Activated CD8-positive, alpha-beta memory T cell treated with anti-CD3 and anti-CD28 coated beads for 1 hour (primary cell): ENCODE measurements at places on chromosomes 6 and 20.

GRCh38 chr20:440636-441035, 21.7 kb downstream of the TBC1D20 start:
- DNase-seq, result no peak

DNA sequence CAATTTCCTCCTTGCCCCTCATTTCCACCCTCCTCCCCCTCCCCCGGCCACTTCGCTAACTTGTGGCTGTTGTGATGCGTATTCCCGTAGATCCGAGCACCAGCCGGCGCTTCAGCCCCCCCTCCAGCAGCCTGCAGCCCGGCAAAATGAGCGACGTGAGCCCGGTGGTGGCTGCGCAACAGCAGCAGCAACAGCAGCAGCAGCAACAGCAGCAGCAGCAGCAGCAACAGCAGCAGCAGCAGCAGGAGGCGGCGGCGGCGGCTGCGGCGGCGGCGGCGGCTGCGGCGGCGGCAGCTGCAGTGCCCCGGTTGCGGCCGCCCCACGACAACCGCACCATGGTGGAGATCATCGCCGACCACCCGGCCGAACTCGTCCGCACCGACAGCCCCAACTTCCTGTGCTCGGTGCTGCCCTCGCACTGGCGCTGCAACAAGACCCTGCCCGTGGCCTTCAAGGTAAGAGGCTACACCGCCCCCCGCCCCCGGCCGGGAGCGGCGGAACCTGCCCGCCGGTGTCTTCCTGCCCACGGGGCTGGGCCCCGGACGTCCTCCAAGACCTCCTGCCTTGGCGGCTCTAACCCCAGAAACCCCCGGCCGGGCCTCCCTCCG, 44.9 kb upstream of the SUPT3H start:
- DNase-seq, result peak; percentile 42

DNA sequence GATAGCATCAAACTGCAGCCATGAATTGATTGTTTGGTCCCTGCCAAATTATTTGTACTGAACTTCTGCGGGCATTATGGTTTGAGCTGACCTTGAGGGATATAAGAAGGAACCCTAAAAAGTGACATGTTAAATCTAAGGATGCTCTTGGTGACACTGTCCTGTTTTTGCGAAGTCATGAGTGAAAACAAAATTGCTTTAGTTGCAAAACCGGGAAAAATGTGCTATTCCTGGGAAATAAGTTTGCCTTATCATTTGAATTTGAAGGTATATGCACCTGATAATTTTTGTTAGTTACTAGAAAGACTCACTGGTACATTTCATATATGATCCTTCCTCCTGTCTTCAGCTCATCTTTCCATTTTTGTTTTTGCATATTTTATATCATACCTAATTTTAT, 7.8 kb downstream of the KIAA0408 start:
- DNase-seq, result no peak

DNA sequence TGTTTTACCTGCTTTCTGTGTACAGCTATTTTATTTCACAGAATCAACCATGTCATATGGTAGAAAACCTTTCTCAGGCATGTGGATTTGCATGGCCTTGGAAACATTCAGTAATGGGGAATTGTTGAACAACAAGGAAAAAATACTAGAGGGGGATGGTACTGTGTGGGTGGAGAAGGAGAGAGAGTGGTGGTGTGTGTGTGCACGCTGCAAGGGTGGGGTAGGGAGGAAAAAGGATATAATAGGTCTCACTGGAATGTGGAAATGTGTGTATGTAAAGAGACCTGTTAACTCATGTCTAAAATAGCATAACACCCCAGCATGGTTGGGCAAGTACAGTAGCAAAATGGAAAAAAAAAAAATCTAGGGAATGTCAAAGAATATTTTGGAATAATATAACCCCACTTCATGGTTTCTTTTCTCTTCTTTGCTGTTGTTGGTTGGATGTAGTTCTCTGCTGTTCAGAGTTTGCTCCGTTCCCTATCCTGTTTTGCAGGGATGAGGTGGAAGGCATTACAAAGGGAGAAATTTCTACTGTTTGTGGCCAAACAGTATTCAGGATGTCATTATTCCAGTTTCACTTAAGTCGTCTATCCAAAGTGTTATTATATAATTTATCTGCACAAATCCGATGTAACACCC, 93.9 kb upstream of the CITED2 start:
- DNase-seq, result no peak

DNA sequence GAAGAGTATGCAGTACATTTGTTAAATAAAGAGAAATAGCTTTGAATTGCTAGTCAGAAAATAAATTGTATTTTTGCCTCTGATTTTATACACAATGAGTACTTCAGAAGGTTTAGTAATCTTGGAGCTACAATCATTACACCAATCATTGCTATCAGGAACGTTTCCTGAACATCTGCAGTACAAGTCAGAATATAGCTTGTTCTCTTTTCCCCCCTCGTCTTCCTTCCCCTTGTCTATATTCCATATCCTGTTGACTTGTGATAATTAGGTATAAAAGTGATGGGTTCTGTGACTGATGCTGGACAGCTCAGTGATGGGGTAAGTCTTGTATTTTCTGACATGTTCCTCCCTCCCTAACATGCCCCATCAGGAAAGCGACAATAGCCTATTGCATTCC, 94.0 kb downstream of the AHI1 start:
- DNase-seq, result no peak

- peak; percentile 42 for DNase-seq
Measured at GRCh38 chr6:29926413-29927274, 15.7 kb upstream of the HLA-A start.

DNA sequence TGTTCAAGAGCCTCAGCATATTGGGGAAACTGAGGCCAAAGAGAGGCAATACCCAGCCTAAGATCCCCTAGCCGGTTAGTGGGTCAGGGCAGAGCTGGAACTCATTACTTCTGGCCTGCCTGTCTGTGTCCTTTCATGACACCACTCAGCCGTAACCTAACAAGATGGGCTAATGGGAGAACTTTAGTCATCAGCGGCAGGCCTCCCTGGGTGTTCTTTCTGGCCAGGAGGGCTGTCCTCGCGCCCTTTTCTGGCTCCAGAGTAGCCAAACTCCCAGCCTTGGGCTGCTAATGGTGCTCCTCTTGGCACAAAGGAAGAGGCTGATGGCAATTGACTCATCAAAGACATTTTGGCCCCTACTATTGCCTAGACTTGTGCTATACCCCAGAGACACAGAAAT, 76.6 kb downstream of the NCR2 start:
- no peak for DNase-seq

DNA sequence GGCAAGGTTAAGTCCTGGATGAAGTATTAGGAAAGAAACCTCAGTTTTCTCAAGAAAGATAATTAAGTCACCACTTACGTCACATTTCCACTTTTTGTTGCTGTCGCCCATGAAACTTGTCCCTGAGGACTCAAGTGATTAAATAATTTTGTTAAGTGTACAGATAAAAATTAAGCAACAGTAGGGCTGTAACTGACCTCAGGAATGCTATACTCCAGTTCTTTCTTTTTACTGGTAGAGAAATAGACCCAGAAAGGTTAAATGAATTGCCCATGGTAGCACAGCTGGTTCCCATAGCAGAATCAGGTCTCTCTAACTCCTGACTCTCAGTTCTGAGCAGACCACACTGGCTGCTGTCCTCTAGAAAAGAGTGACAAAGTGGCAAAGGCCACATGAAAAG, 54.5 kb downstream of the CLIC5 start:
- DNase-seq, result no peak

- DNase-seq, result no peak
Measured at GRCh38 chr6:160788806-160789205, 86.8 kb downstream of the PLG start.

- DNase-seq, result no peak
Measured at GRCh38 chr6:64170316-64170715, 534.7 kb downstream of the PHF3 start.

DNA sequence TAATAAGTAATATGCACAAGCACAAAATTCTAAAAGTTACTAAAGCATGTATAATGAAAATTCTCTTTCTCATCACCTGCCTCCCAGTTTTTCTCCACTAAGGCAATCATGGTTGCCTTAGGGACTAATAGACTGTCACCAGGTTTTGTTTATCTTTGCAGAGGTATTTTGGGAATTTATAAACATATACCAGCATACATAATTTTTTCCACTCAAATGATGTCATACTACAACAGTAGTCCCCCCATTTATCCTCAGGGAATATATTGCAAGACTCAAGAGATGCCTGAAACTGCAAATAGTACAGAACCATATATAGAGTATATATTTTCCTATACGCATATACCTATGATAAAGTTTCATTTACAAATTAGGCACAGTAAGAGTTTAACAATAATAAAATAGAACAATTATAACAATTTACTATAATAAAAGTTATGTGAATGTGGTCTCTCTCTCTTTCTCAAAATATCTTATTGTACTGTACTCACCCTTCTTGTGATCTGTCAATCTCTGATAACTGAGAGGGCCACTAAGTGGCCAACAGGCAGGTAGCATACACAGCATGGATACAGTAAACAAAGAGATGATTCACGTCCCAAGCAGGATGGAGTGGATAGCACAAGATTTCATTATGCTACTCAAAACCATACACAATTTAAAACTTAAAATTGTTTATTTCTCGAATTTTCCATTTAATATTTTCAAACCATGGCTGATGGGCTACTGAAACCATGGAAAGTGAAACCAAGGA, 19.7 kb downstream of the RBL1 start:
- no peak for DNase-seq

GRCh38 chr6:157193443-157193996, 129.8 kb downstream of the TMEM242 start:
- DNase-seq, result no peak

DNA sequence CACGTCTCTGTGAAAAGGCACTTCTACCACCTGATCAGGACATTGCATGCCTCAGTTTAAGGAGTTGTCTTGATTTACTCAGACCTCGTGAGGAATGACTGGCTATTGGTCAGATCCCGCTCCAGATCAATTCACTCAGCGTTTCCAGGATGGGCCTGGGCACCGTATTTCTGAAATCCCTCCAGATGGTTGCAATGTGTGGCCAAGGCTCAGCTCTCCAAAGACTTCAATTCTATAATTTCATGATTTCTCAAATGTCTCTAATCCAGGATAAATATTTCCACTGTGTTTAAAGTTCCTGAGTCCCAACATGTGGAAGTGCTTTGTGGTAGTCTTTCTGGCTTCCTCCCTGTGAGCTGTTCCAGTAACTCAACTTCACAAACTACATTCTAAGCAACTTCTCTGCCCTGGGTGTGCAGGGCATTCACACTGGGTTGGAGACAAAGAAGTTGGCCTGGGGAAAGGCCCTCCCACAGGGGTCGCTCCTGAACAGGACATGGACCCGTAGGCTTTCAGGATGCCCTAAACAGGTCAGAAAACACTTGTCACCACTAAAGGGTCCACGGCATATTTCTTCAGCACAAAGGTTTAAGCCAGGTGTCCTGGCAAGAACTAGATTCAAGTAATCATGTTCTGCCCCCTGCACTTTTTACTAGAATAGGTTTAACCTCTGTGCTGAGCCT, 212.1 kb downstream of the WDR27 start:
- no peak for DNase-seq

- no peak for DNase-seq
Measured at GRCh38 chr6:133809406-133809805, 79.5 kb upstream of the TCF21 start.

GRCh38 chr20:22686097-22686496, 101.7 kb upstream of the FOXA2 start:
- DNase-seq, result no peak
